ENCODE measurements at places on chromosomes 7 and 10. TPM values are rescaled to one million over a fixed set of nuclear protein-coding genes. Genes with fewer than 3 reads are reported as not detected.

GRCh38 chr7:112668561-112668960 is 121.6 kb downstream of the TMEM168 start:
- DNase-seq, result no peak

The HYAL4 gene
- not detected for total RNA-seq

DNA sequence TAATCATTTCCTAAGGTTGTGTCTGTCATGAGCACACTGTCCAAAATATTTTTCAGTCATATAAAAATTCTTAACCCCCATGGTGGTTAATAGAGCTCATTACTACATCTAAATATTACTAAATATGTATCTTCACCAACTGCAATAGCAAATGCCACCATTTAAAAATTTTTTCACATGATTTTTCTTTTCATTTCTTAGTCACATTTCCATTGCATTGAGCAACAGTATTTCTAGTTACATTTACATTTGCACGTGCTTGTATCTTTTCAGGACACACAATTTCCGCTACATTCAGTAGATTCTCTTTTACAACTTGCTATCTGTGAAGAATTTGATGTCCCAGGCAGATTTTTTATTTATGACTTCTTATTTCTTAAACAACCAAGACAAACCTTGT is 5.2 kb upstream of the TAS2R40 start:
- no peak for DNase-seq

DNA sequence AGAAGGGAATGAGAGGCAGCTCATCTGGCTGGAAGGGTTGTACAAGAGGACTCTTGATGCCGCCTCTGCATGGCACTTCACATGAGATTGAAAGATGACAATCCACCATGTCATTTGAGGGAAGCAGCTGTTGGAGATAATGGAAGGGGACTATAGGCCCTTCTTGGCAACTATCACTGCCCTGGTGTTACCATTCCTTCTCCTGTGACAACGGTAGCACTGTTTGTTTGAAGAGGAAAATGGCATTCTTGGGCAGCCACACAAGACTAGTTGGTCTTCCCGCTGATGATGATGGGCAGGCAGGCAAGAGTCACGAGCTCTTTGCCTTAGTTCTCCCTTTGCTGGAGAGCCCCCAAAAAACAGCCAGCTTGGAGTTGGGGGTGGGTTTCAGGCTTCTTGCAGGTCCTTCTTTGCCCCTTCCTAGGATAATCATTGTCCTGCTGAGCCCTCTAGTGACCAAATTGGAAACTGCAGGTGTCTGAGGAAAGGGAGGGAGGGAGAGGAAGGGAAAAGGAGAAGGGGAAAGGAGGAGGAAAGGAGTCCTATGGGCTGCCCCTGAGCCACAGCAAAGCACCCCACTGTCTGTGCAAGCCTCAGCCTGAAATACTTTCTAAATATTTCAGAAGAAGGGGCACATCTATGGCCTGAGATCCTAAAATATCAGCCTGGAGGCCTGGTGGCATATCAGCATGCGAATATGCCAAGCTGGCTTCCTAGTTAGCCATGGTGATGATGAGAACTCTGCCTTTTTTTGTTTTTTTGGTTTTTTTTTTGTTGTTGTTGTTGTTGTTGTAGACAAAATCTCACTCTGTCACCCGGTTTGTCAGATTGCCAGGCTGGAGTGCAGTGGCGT is 165.6 kb upstream of the KMT2E start:
- DNase-seq, result no peak

GRCh38 chr7:78226059-78226719 is 427.6 kb downstream of the PHTF2 start:
- DNase-seq, result no peak

DNA sequence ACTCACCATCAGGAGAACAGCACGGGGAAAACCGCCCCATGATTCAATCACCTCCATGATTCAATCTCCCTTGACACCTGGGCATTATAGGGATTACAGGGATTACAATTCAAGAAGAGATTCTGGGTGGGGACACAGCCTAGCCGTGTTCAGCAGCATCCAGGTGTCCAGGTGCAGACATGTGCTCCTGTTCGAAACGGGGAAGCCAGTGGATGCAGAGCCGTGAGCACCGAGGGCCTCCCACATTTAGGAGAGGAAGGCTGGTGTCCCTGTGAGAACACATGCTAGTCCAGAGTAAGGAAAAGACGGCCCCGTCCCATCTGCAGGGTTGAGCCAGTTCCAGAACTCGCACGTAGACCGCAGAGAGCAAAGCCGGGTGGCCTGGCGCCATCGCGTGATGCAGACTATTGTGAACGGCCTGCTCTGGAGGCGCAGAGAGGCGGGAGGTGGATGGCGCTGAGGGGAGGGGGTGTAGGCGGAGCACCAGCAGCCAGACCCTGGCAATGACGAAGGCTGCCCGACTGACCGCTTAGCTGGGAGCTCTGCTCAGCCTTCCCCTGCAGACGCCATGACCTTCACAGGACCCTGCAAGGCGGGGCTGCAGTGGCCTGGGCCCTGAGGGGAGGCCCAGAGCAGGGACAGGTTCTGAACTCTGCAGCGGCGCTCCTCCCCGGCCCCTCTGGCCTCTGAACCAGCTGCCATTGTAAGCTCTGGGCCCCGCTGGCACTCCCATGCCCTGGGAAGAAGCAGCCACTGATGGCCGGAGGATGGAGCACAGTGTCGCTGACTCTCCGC is 141.6 kb upstream of the TCERG1L start:
- DNase-seq, result no peak

The FRAT1 gene
- total RNA-seq, result 6.1 TPM

The TMEM139 gene
- total RNA-seq, result not detected

All from esophagus muscularis mucosa (tissue), 4 donors.